SK-N-SH (cell line): ENCODE measurements at places on chromosomes 11 and 22. TPM values are rescaled to one million over a fixed set of nuclear protein-coding genes. Genes with fewer than 3 reads are reported as not detected.

The TRIM5 gene
- polyA plus RNA-seq = 22.9 and 29.4 TPM in 2 replicates

The CD3G gene
- polyA plus RNA-seq = not detected in 2 replicates

The DGCR6 gene
- polyA plus RNA-seq = 1.2 TPM in 2 replicates

The LARGE2 gene
- 1.4 and 2.4 TPM in 2 replicates for polyA plus RNA-seq

The CYTH4 gene
- 0.03 and 0.07 TPM in 2 replicates for polyA plus RNA-seq

The GUCY1A2 gene
- polyA plus RNA-seq = 0.26 and 0.44 TPM in 2 replicates

The RAB36 gene
- polyA plus RNA-seq = 6.6 and 6.8 TPM in 2 replicates
